IMR-90 (cell line): ENCODE measurements at places on chromosomes 13 and 19. TPM values are rescaled to one million over a fixed set of nuclear protein-coding genes. Genes with fewer than 3 reads are reported as not detected.

DNA sequence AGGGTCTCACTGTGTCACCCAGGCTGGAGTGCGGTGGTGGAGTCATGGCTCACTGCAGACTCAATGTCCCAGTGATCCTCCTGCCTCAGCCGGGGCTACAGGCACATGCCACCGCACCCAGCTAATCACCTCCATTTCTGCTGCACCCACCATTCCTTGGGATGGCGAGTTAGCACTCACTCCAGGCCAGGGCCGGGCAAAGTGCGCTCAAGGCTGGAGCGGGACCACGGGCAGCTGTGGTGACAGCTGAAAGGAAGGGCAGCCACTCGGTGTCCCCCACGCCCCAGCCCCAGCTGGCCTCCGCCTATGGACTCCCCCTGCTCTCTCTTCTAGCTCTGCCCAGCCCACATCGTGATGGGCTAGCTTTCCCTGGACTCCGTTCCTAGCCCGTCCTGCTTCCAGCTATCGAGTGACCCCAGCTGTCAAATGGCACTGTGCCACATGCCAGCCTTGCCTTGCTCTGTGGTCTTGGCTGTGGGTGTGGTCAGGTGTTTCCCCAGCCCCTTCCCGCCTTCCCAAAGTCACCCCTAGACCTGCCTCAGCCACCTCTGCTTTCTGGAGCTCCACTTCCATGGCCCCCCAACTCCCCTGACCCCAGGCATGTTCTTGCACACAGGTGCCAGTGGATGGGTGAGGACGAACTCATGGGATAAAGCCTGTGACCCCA is 4.1 kb downstream of the MICOS13 start:
- DNase-seq = no peak
- H3K4me3 ChIP-seq = no peak overlapping the region
- no peaks in the 10 kb centered on the region for H3K27me3 ChIP-seq

- no peak overlapping the region for H3K27ac ChIP-seq
- no peak for DNase-seq
- H3K36me3 ChIP-seq = no peaks in the 10 kb centered on the region
- no peak overlapping the region for H3K4me3 ChIP-seq
These were observed 365.3 kb upstream of the ZNF507 start for GRCh38 chr19:31979949-31980670.

- H3K4me1 ChIP-seq = peaks cover 2% of the 10 kb centered on the region; the same call in 1 of the 2 replicates
- no peak for DNase-seq
- H3K36me3 ChIP-seq = peaks cover 1% of the 10 kb centered on the region; the same call in 1 of the 2 replicates
- H3K27me3 ChIP-seq = no peaks in the 10 kb centered on the region
- H3K4me3 ChIP-seq = no peak overlapping the region
These were observed 10.4 kb downstream of the ATP4B start for GRCh38 chr13:113647351-113648215.

GRCh38 chr19:44611812-44612295 is 1.5 kb upstream of the IGSF23 start:
- no peaks in the 10 kb centered on the region for H3K27me3 ChIP-seq
- no peaks in the 10 kb centered on the region for H3K36me3 ChIP-seq
- no peak overlapping the region for H3K27ac ChIP-seq
- no peak for DNase-seq
- peaks cover 11% of the 10 kb centered on the region for H3K4me1 ChIP-seq

- DNase-seq = no peak
- H3K4me3 ChIP-seq = no peak overlapping the region
- no peak overlapping the region for H3K27ac ChIP-seq
- H3K27me3 ChIP-seq = no peaks in the 10 kb centered on the region
- peaks cover 4% of the 10 kb centered on the region; the same call in 1 of the 2 replicates for H3K4me1 ChIP-seq
These were observed 14.4 kb upstream of the NPAS1 start for GRCh38 chr19:47005164-47005641.

GRCh38 chr13:77714119-77714755 is 16.8 kb downstream of the SLAIN1 start:
- H3K4me3 ChIP-seq = no peak overlapping the region
- DNase-seq = no peak
- no peaks in the 10 kb centered on the region for H3K27me3 ChIP-seq
- H3K27ac ChIP-seq = no peak overlapping the region
- no peaks in the 10 kb centered on the region for H3K36me3 ChIP-seq

- H3K27me3 ChIP-seq = no peaks in the 10 kb centered on the region
- no peak overlapping the region for H3K4me3 ChIP-seq
- no peak for DNase-seq
- no peaks in the 10 kb centered on the region for H3K36me3 ChIP-seq
- peaks cover 20% of the 10 kb centered on the region for H3K4me1 ChIP-seq
These were observed 87.1 kb upstream of the FRY start for GRCh38 chr13:31944262-31945160.

DNA sequence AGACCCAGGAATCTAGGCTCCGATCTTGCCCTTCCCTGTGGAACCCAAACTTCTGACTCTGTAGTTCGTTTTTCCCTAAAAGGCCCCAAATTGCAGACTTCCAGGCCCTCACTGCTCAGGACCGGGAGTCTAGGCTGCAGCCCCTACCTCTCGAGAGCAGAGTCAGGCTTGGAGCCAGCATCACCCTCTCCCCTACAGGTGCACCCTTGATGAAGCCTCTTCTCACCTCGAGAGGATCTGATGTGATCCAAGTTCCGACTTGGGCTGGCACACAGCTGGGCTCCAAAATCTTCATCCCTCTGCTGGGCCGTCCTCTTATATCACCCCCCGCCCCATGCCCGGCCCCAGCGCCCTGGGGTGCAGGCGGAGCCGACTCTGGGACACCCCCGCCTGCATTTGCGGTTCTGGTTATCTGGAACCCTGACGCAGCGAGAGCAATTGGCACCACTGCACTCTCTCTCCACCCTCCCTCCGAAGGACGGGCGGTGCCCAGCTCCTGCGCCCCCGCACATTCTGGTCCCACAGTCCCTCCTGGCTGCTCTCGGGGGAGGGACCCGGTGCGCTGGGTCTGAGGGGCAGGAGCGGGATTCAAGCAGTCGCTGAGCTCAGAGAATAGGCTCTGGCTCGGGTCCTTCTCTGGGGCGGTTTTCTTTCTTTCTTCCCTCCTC is at the start of gene KLK7:
Gene KLK7 (minus strand): TSS at position 293 of the 668 bp plus-strand sequence. CDS start 1,518 bp downstream, outside the sequence.
- no peak for DNase-seq
- no peak within 1 kb of the TSS for H3K4me3 ChIP-seq
- H3K4me1 ChIP-seq = no peaks in the 10 kb centered on the region
- no peak within 1 kb of the TSS for H3K27ac ChIP-seq
- no peaks in the 10 kb centered on the region for H3K27me3 ChIP-seq

DNA sequence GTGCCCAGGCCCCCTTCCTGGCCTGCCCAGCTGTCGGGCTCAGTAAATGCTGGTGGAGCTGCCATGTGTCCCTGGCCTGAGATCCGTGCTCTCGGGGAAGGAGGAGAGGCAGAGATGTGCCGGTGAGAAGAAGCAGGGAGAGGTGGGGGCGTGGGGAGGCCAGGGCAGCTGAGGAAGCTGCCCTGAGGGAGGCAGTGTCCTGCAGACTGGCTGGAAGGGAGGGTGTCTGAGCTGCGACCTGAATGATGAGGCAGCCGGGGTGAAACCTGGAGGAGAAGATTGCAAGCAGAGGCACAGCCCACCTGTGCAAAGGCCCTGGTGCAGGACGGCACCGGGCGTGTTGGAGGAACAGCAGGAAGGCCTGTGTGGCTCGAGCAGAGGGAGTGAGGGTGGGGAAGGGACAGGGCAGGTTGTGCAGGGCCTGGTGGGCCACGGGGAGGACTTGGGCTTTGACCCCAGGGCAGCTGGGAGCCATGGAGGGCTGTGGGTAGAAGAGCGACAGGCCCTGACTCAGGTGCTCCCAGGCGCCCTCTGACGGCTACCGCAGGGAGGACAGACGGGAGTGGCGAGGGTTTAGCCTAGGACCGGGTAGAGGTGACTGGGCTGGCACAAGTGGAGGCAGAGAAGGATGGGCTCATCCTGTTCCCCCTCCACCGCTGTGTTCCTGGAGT is 14.0 kb upstream of the CELF5 start:
- no peaks in the 10 kb centered on the region for H3K27me3 ChIP-seq
- H3K4me1 ChIP-seq = no peaks in the 10 kb centered on the region
- H3K36me3 ChIP-seq = peaks cover 16% of the 10 kb centered on the region
- DNase-seq = no peak

DNA sequence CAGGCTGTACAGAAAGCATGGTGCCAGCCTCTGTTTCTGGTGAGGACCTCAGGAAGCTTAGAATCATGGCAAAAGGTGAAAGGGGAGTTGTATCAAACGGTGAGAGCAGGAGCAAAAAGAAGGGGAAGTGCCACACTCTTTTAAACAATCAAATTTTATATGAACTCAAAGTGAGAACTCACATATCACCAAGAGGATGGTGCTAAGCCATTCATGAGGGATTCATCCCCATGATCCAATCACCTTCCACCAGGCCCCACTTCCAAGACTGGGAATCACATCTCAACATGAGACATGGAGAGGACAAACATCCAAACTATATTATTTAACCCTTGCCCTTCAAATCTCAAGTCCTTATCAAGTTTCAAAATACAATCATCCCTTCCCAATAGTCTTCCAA is 836.7 kb downstream of the SLITRK5 start:
- no peaks in the 10 kb centered on the region for H3K36me3 ChIP-seq
- no peaks in the 10 kb centered on the region for H3K27me3 ChIP-seq
- H3K4me1 ChIP-seq = no peaks in the 10 kb centered on the region
- no peak overlapping the region for H3K4me3 ChIP-seq

DNA sequence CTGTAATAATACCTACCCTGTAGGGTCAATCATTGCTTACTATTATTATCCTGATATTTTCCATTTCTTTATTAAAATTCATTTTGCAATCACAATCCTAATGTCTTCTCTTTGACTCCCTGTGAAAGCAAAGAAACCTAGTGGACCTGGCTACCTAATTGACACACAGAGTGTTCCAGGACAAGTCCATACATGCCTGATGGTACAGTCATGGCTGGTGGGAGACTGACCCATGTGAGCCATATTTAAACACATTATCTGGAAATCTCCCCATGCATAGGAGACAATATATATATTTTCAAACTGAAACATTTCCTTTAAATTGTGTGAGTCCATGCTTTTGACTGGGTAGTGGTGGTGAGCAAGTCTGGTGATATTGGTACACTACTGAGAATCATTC is 230.6 kb upstream of the DACH1 start:
- H3K27me3 ChIP-seq = no peaks in the 10 kb centered on the region
- H3K4me1 ChIP-seq = no peaks in the 10 kb centered on the region
- no peak for DNase-seq
- no peaks in the 10 kb centered on the region for H3K36me3 ChIP-seq
- H3K4me3 ChIP-seq = no peak overlapping the region

DNA sequence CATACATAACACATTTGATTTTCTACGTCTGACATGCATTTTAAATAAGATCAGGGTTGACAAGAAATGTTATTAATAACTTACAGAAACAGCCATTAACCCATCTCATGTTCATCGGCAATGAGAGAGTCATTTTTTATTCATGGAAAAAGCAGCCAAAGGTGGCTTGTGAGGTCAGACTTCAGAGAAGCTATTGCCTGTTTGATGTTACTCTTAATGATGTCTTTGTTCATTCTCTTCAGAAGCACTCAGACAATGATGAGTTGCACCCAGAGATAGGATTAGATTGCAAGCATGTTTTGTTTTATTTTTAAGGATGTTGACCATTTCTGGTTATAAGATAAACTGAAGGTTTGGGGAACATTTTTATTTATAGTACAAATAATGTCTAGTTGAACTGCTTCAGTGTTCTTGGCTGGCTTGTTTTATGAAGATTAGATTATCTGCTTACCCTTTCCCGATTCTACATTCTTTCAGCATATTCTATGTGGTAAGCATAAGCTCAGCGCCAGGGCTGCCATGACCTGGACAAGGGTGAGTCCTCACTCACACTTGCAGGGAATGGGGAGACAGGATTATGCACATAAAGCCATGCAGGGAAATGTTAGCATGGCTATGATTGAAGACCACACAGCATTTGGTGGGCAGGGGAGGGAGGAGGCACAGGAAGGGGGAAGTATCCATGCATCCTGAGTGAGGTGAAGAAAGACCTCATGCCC is 288.1 kb downstream of the MTUS2 start:
- H3K27me3 ChIP-seq = no peaks in the 10 kb centered on the region
- H3K4me3 ChIP-seq = no peak overlapping the region
- no peak for DNase-seq
- H3K36me3 ChIP-seq = no peaks in the 10 kb centered on the region
- no peak overlapping the region for H3K27ac ChIP-seq
- H3K4me1 ChIP-seq = no peaks in the 10 kb centered on the region

DNA sequence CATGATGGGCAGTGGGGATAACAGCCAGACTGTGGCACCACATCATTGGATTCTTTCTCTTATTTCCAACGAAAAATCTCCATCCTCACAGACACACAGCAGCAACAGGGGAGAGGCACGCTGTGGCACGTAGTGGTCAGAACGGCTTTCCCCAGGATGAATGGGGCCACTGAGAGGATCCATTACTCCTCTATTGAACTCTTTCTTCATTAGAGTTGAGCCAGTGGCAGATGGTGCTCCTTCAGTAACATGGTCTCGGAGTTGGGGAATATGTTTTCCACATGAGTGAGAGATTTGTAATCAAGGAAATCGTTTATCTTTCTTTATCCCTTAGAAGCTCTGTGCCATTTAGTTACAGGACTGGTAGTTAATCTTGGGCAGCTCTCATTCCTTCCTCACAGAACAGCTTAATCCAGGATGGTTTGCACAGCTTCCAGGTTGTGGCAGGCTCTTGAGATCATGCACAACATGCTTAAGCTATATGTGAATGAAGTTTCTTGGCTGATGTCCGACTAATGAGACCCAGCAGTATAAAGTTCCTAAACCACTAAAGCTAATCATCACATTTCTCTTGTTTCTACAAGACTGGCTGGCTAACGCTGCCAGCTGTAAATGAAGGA is 180.5 kb upstream of the SLC10A2 start:
- H3K4me1 ChIP-seq = no peaks in the 10 kb centered on the region
- no peaks in the 10 kb centered on the region for H3K27me3 ChIP-seq
- no peak overlapping the region for H3K27ac ChIP-seq
- H3K4me3 ChIP-seq = no peak overlapping the region
- no peaks in the 10 kb centered on the region for H3K36me3 ChIP-seq

DNA sequence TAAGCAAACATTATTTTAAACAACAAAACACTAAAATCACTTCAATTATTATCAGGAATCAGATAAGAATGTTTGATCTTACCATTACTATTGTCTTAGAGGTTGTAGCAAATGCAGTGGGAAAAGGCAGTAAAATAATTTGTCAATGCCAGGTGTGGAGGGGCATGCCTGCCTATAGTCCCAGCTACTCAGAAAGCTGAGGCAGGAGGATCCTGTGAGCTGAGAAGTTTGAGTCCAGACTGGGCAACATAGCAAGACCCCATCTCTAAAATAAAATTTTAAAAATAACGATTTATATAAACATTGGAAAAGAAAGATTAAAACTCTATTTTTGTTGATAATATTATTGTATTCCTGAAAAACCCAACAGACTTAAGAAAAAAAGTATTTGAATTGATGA is 66.8 kb downstream of the KL start:
- no peaks in the 10 kb centered on the region for H3K36me3 ChIP-seq
- no peak for DNase-seq
- H3K4me3 ChIP-seq = no peak overlapping the region

The PDS5B gene
- 20.1 and 26.7 TPM in 2 replicates for total RNA-seq

The KIR2DL3 gene
- total RNA-seq = not detected in 2 replicates

The GTF2F2 gene
- total RNA-seq = 16.5 and 35.6 TPM in 2 replicates

The ATP4B gene
- not detected in 2 replicates for total RNA-seq

The PSG6 gene
- 0.18 TPM in 1 of 2 replicates, not detected in the other for total RNA-seq

The RPS5 gene
- total RNA-seq = 3,811 and 5,858 TPM in 2 replicates

The S1PR4 gene
- total RNA-seq = not detected in 2 replicates

The OR7A5 gene
- total RNA-seq = not detected in 2 replicates

The CD33 gene
- total RNA-seq = not detected in 2 replicates

The DHDH gene
- total RNA-seq = 0.28 and 0.36 TPM in 2 replicates

The ERICH6B gene
- total RNA-seq = not detected in 2 replicates
